ENCODE measurements at places on chromosomes 1 and 21.

GRCh38 chr1:70847013-70847412 lies 200.6 kb downstream of the PTGER3 start:
- DNase-seq = no peak

GRCh38 chr1:29523576-29523975 lies 287.3 kb downstream of the PTPRU start:
- no peak for DNase-seq

DNA sequence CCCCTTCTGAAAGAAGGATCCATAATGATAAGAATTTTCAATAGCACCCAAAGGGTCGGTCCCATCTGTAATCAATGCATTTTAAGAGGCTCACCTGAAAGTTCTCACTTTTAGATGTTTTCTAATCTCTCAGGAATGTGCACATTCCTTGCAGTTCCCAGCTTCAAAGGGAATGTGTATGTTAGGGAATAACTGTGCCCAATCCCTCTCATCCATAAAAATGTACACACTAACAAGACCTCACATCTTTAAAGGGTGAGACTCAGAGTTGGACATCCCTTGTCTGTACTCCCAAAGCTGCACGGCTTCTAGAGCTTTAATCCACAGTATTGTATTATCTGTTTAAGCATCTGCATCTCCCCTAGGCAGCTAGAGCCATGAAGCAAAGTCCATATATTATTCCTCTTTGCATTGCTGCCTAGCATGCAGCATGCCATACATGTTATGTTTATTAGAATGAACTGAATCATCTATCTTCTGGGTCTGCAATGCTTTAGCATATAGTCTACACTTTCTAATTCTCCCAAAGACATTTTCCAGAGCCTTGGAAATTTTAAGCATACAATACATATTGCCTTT lies 9.3 kb upstream of the CCN1 start:
- DNase-seq = no peak

- no peak for DNase-seq
Measured at GRCh38 chr1:166119471-166119965, 47.3 kb downstream of the FAM78B start.

- DNase-seq = no peak
Measured at GRCh38 chr1:23399229-23399628, 25.3 kb downstream of the TCEA3 start.

GRCh38 chr21:45837936-45838335 lies 143.6 kb upstream of the COL6A1 start:
- DNase-seq = no peak

DNA sequence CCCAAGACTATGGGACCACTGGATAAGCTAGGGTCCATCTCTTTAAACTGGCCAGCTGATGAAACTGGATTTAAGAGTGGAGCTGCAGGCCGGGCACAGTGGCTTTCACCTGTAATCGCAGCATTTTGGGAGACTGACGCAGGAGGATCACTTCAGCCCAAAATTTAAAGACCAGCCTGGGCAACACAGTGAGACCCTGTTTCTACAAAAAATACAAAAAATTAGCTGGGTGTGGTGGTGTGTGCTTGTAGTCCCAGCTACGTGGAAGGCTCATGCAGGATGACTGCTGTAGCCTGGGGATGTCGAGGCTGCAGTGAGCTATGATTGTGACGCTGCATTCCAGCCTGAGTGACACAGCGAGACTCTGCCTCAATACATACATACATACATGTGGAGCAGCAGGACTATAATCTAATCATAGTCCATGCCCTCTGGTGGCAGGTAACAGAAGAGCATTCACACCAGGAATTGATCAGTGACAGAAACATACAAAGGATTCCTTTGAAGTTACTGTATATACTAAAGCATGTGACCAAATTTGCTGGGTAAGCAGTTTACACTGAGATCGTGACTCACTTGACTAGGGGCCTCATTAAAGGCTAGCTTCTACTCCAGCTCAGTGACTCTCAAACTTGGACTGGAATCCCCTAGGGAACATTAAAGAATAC lies 101.5 kb upstream of the SLFNL1 start:
- peak; percentile 14 for DNase-seq

DNA sequence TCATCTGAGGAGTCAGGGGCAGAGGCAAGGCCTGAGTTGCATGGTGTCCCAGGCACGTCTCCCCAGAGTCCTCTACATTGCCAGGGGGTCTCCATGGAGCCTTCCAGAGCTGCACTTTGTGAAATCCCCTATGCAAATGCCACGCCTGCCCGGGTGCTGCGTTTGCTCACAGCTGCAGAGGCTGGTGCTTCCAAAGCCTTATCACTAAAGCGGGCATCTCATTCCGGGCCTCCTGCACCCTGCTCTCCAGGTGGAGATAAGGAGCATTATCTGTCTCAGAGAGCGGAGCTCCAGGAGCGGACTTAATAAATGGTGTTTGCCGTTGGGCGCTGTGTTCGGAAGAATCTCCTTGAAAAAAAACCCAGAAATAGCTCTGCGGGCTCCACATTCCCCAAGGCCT lies 25.9 kb upstream of the ACTL8 start:
- no peak for DNase-seq

- DNase-seq = no peak
Measured at GRCh38 chr1:32414186-32414886, 20.1 kb upstream of the BSDC1 start.

- no peak for DNase-seq
Measured at GRCh38 chr21:38165466-38166172, 91.2 kb upstream of the KCNJ15 start.

DNA sequence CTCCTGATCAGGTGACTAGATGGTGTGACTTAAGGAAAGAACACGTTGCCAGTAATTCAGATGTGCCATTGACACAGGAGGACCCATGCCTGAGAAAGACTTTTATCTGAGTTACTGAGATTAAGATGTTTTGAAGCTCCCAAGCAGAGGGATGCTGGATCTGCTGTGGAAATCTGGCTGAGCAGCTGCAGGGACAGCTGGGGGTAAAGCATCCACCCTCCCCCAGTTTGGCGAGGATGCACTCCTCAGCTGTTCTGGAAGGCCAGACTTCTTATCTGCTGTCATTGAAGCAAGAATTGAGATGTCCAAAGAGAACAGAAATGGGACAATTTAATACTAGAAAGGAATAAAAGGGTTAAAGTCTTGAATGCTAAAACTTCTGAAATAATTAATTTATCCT lies 25.7 kb downstream of the TTC3 start:
- DNase-seq = no peak

DNA sequence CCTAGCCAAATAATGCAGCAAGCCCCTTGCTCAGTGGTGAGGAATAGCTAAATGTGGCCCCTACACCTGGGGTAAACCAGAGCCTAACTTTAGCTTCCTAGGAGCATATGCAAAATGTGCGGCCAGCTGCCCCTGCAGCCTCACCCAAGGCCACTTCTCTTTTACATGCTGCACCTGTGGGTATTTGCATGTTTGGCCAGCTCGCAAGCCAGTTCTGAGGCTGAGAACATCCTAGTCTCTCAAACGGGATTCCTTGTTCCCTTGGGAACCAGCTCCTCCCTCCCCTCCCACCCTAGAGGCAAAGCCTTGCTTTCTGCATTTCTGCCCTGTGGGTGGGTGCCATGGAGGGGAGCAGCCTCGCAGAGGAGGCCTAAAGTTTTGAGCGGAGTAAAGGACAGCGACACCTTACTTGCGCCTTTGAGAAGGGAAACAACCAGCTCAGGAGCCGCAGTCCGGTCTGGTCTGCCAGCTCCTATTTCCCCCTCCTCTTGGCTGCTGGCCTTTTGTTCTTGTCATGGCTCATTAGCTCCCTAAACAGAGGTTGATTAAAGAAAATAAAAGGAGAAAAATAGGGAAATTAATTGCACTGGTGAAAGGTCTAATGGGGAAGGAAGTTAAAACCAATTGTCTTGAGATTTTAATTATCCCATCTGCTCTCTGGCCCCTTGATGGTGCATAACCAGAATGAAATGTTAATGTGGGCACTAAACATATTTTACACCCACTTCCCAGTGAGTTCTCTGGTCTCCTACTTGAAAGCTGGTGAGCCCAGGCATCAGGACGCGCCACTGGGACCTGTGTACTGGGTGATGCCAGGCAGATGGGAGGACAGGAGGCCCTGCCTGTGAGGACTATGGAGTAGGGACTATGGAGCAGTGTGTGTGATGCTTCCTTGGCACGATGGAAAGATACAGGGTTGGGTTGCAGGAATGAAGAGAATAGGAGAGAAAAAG lies 68.7 kb downstream of the TEX35 start:
- DNase-seq = no peak

GRCh38 chr1:117674521-117675400 lies 68.9 kb downstream of the TENT5C start:
- DNase-seq = peak; percentile 58

GRCh38 chr1:61992257-61992656 lies 202.4 kb upstream of the L1TD1 start:
- no peak for DNase-seq

GRCh38 chr1:153537376-153537730 lies 1.6 kb upstream of the S100A6 start:
- no peak for DNase-seq

- no peak for DNase-seq
Measured at GRCh38 chr21:36512971-36513370, 33.0 kb upstream of the CLDN14 start.

DNA sequence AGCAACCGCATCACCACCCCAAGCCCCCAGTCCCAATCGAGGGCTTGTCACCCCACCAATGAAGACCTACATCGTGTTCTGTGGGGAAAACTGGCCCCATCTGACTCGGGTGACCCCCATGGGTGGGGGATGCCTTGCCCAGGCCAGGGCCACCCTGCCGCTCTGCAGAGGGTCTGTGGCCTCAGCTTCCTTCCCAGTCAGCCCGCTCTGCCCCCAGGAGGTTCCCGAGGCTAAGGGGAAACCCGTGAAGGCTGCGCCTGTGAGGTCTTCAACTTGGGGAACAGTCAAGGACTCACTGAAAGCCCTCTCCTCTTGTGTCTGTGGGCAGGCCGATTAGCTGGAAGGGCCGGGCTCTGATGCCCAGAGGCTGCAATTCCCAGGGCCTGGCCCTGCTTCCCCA lies 2.0 kb downstream of the SRARP start:
- DNase-seq = no peak

All from common myeloid progenitor, CD34-positive (primary cell).